ENCODE measurements at places on chromosomes 11 and 22.

GRCh38 chr11:111010391-111011274, 234.9 kb upstream of the POU2AF2 start:
- no peak for DNase-seq

DNA sequence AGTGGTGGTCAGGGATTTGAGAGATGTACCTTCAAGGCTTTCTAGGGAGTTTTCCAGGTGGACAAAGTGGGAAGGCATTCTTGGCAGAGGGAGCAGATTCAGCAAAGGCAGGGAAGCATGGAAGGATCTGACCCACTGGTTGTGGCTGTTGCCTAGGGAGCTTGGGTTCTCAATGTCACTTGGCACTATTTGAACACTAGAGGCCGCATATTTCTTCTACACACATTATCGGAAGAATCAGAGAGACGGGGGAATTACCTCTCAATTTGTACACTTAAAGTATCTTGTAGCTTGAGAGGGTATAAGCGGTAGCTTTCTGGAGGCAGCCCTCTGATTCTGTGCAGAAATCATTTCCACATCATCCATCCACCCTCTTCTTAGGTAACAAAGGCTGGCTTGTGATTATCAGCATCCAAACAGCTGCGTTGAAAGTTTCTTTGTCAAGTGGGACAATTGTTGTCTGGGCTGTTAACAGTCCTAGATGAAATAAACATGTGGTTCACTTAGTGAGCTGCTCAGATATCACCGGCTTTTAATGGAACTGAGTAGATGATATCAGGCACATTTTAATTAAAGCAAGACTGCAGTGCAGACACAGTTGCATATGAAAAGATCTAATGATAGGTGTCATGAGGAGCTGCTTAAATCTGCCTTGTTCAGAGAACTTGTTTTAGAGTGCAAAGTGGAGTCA, 2.6 kb downstream of the NELL1 start:
- no peak for DNase-seq

DNA sequence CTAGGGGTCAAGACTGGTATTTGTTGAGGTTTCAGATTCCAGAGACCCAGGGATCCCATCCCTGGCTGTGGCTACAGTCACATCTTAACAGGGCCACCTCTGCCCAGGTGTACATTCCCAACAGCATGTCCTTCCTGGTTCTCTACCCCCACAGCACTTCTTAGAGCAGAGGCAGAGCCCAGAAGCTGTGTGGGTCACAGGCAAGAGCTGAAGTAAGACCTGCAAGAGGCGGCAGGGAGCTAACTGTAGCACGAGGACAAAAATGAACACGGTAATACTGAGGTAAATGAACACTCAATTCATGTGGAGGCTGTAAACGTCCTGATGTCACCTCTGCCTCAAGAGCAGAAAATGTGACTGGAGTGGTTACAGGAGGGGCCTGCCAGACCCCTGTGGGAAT, 21.7 kb upstream of the RAPSN start:
- DNase-seq = no peak

DNA sequence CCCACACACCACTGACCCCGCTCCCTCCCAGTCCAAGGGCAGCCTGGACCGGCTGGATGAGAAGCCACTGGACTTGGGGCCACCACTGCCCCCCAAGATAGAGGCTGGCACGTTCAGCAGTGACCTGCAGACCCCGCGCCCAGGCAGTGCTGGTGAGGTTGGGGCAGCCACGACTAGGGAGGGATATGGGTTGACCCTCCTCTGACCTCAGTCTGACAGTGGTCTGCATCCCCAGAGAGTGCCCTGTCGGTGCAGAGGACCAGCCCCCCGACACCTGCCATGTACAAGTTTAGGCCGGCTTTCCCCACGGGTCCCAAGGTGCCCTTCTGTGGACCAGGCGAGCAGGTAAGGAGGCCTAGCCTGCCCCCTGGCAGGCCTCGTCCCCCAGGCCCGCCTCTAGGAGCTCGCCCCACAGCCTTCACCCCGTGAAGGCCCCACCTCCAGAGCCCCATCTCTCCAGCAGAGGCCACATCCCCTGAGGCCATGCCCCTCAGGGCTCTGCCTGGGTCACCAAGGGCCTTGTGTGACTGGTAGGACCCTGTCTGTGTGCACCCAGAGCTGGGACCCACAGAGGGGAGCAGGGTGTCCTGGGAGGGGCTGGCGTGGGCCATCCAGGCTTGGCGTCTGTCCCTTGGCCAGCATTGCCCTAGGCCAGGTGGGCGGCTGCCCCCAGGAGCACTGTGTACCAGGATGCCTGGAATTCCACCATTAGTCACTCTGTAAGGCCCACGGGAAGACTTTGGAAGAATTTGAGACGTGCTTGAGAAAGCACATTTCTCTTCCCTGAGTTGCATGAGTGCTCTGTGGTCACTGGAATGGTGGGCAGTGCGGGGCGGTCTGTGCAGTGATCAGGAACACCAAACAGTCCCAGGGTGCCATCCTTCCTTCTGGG, 9.4 kb downstream of the CCDC188 start:
- no peak for DNase-seq

GRCh38 chr11:86606270-86606835, 66.1 kb downstream of the ME3 start:
- no peak for DNase-seq

- DNase-seq = no peak
These were observed 37.9 kb downstream of the PAK1 start for GRCh38 chr11:77435972-77436371.

GRCh38 chr11:35223371-35223796, 84.4 kb downstream of the CD44 start:
- DNase-seq = peak; percentile 66

GRCh38 chr11:2724653-2725367, 25.0 kb upstream of the KCNQ1OT1 start:
- no peak for DNase-seq

GRCh38 chr11:73401924-73402833, 26.0 kb downstream of the RELT start:
- DNase-seq = no peak

DNA sequence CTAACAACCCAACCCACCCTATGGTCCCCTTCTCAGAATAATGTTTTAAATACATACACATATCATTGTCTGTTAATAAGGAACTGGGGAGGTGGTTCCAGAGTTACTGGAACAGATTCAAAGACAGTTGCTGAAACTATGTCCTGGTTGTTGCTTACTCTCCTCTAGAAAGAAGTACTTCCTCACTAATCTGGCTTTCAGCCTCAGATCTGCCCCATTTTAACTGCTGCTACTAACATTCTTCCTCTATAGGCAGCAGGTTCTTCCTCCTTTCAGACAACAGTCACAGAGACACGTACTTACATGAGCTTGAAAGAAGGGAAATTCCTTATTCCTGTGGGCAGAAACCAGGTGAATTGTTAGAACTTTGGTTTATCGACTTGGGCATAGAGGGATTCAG, 8.1 kb upstream of the NEU3 start:
- no peak for DNase-seq

DNA sequence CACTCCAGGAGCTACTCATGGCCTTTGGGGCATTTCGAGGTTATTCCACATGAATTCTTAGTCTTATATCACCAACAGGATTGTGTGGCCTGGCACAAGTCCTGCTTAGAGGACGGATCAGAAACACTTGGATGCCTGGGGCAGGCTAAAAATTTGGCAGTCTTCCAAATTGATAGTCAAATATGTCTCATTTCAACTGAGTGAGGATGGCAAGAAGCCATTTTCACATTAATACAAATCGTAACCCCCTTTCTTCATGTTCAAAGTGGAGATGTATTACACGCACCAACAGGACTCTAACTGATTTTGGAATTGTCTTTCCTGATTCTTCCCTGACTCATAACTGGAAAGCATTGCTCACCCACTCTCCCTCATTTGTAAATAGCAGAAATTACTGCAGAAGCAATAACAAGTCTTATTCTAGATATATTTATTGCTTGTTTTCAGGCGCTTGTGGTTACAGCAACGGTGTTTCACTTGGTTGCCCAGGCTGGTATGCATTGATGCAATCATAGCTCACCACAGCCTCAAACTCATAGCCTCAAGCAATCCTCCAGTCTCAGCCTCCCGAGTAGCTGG, 10.3 kb upstream of the CCDC86 start:
- no peak for DNase-seq

DNA sequence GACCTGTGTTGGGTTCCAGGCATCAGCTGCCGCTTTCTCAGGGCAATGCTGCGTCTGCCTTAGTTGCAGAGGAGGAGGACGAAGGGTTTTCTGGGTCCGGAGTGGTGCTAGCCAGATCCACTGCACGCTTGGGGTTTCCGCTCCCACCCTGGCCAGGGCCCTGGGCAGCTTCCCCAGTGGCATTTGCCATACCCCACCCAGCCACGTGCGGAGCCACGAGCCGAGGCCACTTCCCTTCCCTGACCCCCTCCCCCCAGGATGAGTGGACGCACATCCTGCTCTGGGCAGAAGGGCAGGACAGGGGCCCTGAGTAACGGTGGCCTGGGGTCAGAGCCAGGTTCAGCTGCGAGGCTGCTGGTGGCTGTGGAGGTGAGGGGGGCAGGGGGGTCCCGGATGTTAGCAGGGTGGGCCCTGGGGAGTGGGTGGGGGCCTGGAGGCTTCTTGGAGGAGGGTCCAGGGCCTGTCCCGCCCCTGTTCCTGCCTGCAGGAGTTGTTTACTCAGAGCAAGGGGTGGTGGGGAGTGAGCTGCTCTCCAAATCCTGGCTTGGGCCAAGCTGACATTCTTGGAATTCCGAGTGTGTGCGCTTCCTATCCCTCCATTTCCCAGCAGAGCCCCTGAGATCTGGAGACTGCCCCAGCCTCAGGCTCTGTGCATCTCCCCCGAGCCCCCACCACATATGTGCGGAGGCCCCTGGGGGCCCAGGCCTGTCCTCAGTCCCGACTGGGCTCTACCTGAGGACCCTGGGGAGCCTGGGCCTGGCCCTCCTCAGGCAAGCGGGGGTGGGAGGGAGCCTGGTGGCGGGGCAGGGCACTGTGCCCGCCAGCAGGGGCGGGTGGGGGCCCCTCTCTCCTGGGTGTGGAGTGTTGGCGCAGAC, 1.4 kb downstream of the TSPAN4 start:
- peak; percentile 85 for DNase-seq

- no peak for DNase-seq
These were observed 382 bp downstream of the C11orf54 start for GRCh38 chr11:93741882-93742226.

- peak; percentile 44 for DNase-seq
These were observed 4.5 kb upstream of the CREB3L1 start for GRCh38 chr11:46272816-46273427.

DNA sequence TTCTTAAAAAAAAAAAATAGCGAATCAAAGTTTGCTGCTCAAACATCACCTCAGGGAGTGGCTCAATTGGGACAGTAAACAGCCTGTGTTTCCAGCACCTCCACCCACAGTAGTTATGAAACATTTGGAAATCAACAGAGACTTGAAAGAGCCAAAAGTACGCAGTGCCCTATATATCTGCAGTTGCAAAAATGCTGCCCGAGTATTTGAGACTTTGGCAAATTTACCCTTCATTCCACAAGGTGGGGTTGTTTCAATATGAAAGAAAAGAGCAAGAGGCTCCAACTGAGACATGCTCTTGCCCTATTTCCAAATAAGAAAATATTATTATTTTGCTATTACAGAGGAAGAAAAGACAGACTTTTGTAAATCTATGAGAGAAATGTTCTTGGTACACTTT, 851.1 kb upstream of the RAG2 start:
- no peak for DNase-seq

GRCh38 chr11:73196576-73196975, 21.5 kb upstream of the P2RY2 start:
- DNase-seq = no peak

GRCh38 chr22:44362249-44363012, 49.7 kb upstream of the SHISAL1 start:
- no peak for DNase-seq

DNA sequence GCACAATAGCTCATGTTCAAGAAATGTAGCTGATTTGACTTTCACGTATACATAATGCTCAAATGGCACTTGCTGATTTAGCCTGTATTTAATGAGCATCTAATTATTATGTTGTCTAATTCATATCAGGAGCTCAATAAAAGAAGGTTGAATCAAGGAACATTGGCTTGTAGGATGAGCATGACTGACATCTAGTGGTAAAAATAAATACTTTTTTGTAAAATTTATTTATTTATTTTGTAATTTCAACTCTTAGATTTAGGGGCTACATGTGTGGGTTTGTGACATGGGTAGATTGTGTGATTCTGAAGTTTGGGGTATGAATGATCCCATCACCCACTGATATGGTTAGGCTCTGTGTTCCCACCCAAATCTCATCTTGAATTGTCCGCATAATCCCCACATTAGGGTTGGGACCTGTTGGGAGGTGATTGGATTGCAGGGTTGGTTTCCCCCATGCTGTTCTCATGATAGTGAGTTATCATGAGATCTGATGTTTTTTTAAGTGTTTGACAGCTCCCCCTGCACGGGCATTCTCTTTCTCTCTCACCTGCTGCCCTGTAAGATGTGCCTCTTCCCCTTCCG, 1.7 kb upstream of the OR52E5 start:
- no peak for DNase-seq

GRCh38 chr11:122235615-122236014, 119.6 kb upstream of the BLID start:
- no peak for DNase-seq

DNA sequence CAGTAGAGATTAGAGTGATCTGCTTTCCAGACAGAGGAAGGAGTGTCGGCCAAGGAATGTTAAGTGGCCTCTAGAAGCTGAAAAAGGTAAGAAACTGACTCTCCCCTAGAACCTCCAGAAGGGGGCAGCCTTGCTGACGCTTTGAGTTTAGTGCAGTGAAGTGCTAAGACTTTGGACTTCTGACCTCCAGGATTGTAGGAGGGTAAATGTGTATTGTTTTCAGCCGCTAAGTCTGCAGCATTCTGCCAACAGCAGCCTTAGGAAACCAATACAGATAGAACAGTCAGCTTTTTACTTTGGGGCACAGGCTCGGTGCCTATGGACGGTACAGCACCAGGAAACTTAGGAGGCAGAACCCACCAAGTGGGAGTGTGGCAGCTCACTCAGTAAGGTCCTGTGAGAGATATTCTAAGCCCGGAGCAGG, 3.6 kb upstream of the TBC1D22A start:
- no peak for DNase-seq

- DNase-seq = no peak
These were observed 582.2 kb upstream of the CADM1 start for GRCh38 chr11:116086426-116086825.

DNA sequence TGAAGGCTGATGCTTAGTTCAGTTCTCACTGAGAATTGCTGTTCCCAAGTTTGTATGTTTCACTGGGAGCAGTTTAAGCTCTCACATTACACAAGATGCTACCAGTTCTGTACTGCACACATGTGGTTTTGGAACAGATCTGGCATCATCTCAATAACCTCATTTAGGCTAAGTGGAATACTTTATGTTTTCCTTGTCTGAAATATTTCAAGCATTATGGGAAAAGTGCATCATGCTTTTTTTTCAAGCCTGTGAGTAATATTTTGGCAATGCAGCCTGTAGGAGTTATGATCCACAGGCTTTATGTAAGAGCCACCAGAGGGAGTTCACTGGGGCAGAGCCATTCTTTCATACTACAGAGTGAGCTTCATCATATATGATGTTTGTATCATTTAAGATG, 141.5 kb downstream of the OR4C45 start:
- no peak for DNase-seq

GRCh38 chr11:61194981-61195695, 8.2 kb upstream of the PGA3 start:
- DNase-seq = no peak

Data from ecto neural progenitor cell (in vitro differentiated cells).